ENCODE measurements at places on chromosomes 2 and 18.

DNA sequence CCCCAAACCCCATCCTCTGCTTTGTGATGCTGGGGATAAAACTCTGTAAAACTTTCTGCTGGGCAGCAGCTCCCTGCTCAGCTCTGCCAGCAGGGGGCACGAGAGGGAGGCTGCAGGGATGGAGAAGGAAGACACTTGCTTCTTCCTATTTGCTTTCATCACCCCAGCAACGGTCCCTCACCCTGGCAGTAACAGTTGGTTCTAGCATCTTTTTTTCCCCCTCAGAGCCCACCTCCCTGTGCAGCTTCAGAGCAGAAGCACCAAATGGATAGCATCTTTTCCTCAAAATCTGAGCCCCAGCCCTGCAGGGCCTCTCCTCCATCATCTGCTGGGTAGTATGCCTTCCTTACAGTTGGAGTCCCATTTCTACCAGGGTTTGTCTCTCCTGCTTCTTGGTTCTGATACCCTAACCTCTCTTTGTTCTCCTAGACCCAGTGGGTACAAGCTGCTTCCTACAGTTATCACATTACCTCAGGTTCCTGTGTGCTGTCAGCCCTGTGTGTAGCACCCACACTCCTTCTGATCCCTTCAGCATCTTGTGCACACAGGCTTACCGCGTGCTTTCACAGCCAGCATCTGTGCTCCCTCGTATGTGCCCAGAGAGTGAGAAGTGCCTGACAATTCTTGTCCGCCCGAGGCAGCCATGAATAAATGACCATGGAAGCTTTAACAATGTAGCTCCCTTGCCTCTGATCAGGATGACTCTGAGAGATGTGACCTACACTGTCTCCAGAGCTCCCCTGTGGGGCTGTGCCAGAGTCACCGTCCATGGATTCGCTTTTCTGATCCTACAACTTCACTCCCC lies 14.5 kb downstream of the CKAP2L start:
- peak; percentile 89 for DNase-seq

GRCh38 chr18:79486356-79487182 lies 90.8 kb downstream of the NFATC1 start:
- no peak for DNase-seq

- no peak for DNase-seq
Observed at GRCh38 chr2:149872041-149872440, 284.5 kb upstream of the MMADHC start.

DNA sequence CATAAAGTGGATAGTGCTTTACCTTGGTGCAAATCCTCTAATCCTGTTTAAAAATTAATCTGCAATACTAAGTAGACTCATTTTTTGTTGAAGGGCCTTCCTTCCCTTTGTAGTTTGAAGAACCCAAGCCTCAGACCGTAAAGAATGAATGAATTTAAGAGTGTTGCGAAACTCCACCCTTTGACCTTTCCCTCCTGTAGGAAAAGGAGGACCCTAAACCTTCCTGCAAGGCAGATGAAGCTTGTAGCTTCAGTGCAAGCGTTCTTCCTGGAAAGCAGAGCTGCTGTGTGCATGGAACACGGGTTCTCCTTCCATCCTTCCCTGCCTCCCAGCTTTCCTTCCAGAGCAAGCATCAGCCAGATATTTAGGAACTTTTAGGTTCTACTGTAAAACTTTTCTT lies 1.7 kb downstream of the IMPA2 start:
- DNase-seq, result no peak

DNA sequence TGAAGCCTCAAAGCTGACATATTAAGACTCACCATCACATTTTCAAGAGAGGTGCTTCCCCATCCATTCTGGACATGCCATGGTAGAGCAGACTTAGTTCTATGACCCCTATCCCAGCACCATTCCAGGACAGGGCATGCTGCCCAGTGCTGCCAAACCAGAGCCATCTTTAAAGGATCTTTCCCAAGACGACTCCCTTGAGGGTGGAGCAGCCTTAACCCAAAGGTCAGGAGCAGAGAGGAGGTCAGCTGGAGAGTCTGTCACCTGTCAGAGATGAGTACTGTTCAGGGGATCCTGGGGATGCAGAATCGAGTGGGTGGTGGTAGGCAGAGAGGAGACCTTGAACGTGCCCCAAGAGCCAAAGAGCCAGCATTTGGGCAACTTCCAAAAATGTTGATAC lies 459.8 kb downstream of the STK39 start:
- DNase-seq, result no peak

GRCh38 chr18:62179213-62179612 lies 7.6 kb downstream of the PIGN start:
- no peak for DNase-seq

DNA sequence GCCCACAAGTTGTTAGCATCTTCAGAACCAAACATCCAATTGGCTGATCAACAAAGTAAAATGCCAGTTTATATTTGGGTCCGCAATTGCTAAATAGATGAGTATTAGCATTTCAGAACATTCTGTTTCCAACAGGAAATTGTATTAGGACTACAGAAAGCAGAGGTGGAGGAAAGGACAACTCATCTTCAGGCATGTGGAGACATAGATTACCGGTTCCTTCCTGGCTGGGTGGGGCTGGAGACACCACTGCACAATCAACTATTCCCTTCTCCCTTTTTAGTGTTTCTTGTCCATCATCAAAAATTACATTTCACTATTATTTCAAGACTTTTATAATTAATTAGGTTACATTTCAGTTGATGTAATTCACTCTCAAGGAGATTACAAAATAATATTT lies 83.8 kb downstream of the ADAM23 start:
- no peak for DNase-seq

- DNase-seq, result no peak
Observed at GRCh38 chr2:27041752-27042151, 9.0 kb downstream of the TMEM214 start.

DNA sequence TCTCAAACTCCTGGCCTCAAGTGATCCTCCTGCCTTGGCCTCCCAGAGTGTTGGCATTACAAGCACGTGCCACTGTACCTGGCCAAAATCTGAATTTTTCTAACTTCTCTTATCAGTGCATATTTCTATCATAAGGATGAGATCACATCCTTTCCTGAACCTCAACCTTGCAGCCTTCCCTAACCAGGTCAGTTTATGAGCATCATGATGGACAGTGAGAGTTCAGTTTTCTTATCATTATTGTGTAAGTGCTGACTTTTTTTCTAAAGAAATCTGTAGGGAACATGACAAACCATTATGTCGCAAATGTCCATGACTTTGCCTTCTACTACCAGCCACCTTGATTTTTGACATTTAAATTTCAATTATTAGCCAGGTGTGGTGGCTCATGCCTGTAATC lies 31.5 kb downstream of the MRPL33 start:
- no peak for DNase-seq

DNA sequence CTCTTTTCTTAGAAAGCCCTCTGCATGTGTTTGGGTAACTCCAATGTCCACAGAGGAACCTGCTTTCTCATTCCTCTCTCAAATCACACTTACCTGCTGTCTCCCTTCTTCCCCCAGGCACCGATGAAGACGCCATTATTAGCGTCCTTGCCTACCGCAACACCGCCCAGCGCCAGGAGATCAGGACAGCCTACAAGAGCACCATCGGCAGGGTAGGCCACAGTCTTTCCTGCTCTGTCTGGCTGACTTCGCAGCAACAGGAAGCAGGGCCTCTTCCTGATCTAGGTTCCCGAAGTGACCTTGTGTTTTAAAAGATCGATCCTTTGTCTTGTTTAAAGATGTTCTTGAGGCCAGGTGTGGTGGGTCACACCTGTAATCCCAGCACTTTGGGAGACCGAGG lies 25.0 kb upstream of the GMCL1 start:
- DNase-seq, result no peak

DNA sequence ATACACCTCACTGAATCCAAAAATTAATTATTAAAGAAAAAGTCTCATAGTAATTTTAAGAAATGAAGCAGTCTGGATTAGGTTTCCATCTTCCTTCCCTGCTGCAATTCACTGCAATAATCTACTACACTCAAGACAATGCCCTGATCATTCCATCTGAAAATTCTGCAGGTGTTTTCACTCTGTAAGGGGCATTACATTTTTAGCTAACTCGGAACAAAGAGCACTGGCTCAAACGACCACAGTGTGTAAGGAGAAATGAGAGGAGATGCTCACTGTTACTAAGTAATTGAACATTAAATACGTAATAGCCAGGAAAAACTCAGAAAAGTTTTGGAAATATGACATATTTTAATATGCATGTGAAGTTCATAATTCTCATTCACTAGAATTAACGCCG lies 1.3 kb downstream of the B4GALT6 start:
- no peak for DNase-seq

- DNase-seq, result no peak
Observed at GRCh38 chr18:2412281-2412680, 159.0 kb downstream of the METTL4 start.

DNA sequence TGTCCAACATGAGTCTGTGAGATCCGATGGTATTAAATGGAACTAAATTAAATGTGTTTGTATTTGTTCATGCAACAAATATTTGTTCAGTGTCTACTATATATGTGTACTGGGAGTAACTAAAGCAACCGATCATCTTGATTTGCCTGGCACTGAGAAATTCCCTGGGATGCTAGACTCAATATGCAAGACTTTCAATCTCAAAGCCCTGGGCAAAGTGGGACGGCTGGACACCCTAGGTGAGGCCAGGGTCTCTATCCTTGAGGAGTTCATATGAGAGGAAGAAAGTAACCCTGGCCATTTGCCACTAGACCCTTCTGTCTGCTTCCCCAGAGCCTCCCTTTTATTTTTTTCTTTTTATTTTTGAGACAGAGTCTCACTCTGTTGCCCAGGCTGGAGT lies 44.0 kb upstream of the HPCAL1 start:
- DNase-seq, result no peak

DNA sequence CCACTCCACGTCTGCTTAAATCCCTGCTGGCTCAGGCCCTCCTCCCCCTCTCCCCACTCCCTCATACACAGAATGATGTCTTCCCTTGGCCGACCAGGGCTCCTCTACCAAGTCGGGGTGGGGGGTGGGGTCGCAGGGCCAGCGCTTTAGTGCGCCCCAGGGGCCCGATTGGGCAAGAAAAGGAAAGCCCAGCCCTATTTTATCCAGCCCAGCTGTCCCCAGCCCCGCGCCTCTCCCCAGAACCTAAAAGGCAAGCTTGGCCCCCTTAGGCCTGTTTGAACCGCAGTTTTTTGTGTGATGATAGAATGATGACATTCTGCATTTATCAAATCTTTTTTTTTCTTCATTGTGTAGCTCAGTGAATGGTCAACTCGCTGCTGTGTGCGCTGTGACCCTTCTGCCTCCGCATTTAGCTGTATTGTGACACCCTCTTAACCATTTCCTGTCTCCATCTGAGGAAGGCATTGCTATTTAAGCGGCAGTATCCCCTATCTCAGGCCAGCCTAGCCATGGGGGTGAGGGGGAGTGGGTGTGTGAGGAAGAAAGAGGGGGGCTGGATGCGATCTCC lies 231.4 kb downstream of the HAUS1 start:
- DNase-seq, result peak; percentile 46

DNA sequence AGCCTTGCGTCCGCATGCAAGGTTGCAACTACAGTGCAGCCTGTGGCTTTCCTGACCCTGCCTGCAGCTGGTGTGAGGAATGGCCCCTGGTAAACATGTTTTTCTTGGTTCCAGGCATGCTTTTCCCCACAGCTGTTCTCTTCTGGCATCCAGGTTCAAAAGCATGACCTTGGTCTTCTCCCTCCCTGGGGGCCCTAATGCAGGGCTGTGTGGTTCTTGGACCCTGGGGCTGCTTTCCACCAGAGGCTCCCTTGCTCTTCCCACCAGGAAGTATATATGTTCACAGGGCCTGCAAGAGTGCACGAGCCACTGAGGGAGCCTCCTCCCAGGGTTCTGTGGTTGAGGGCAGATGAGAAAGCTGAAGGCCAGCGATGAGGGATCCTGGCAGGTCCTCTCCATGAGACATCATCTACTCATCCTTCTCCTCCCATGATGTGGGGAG lies 125.9 kb downstream of the BCL2L11 start:
- DNase-seq, result no peak

- DNase-seq, result peak; percentile 20
Observed at GRCh38 chr2:225008179-225008856, 34.0 kb downstream of the DOCK10 start.

DNA sequence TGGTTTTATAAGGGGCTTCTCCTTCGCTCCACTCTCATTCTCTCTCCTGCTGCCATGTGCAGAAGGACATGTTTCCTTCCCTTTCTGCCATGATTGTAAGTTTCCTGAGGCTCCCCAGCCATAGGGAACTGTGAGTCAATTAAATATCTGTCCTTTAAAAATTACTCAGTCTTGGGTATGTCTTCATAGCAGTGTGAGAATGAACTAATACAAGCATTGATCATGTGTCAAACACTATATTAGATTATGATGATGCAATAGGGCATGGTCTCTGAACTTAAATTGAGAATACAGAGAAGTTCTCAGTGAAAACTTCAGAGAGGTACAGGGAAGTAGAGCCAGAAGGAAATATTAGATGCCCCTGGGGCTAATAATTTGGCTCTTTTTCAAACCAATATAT lies 5.9 kb upstream of the MAP4K3 start:
- DNase-seq, result no peak

DNA sequence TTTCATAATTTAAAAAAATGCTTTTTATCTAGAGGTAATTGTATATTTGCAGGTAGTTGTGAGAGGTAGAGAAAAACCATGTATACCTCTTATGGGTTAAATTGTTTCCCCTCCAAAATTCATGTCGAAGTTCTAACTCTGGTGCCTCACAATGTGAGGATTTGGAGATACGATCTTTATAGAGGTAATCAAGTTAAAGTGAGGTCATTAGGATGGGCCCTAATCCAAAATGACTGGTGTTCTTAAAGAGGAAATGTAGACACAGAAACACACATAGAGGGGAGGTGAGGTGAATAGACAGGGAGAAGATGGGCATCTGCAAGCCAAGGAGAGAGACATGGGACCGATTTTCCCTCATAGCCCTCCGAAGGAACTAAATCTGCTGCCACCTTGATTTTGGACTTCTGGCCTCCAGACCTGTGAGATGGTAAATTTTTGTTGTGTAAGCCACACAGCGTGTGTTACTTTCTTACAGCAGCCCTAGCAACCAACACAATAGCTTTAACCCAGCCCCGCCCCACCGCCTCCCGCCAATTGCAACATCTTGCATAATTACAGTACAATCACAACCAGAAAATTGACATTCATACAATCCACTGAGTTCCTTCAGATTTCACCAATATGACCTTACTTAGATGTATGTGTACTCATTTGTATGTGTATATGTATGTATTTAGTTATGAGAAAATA lies 208.9 kb downstream of the MIB1 start:
- DNase-seq, result no peak

- no peak for DNase-seq
Observed at GRCh38 chr2:3486047-3487027, 33.0 kb downstream of the ADI1 start.

Measured in suppressor macrophage treated with lipopolysaccharide for 1 hour (primary cell).